GM23248 (cell line): ENCODE measurements at places on chromosomes 13 and 19. TPM values are rescaled to one million over a fixed set of nuclear protein-coding genes. Genes with fewer than 3 reads are reported as not detected.
A peak's percentile ranks its signal among the peaks of the same experiment; 100 is the strongest.

Gene FGF14
- under 0.01 TPM in 1 of 2 replicates, not detected in the other for total RNA-seq

Gene DCLK1
- 0.25 and 0.65 TPM in 2 replicates for total RNA-seq

Gene URAD
- not detected in 2 replicates for total RNA-seq

DNA sequence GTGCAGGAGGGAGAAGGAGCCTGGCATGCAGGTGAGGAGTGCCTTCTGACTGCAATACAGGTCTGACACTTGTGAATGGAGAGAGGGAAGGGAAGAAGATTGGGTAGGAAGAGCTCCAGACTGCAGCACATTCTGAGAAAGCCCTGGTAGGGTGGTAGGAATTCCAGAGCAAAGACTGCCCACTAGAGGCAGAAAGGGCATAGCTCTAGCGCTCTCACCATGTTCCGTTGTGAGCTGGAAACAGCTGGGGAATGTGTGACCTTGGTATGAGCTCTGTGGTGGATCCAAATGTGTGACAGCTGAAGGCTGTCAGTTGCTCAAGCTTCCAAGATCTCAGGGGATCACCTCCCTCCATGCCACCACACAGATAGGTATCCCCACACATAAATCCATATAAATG lies 2.9 kb upstream of the MTUS2 start:
- peaks cover 19% of the 10 kb centered on the region for H3K27me3 ChIP-seq
- DNase-seq: no peak
- H3K36me3 ChIP-seq: no peaks in the 10 kb centered on the region
- no peak overlapping the region for H3K4me3 ChIP-seq

DNA sequence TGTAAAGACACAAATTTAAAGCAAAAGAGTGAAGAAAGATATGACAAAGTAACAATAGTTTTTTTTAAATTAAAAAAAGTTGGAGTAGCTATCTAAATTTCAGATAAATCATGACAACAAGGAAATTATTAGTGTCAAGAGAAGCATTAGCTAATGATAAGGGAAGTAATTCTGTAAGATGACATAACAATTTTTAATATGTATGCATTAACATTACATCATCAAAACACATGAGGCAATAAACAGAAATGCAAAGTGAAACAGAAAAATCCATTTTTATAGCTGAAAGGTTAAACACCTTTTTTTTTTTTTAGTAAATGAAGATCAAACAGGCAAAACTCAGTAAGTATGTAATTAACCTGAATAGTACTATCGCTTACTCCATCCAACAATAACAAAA lies 804.9 kb upstream of the PRR20A start:
- no peaks in the 10 kb centered on the region for H3K27me3 ChIP-seq
- no peaks in the 10 kb centered on the region for H3K4me1 ChIP-seq
- no peak overlapping the region for H3K4me3 ChIP-seq
- no peak for DNase-seq

DNA sequence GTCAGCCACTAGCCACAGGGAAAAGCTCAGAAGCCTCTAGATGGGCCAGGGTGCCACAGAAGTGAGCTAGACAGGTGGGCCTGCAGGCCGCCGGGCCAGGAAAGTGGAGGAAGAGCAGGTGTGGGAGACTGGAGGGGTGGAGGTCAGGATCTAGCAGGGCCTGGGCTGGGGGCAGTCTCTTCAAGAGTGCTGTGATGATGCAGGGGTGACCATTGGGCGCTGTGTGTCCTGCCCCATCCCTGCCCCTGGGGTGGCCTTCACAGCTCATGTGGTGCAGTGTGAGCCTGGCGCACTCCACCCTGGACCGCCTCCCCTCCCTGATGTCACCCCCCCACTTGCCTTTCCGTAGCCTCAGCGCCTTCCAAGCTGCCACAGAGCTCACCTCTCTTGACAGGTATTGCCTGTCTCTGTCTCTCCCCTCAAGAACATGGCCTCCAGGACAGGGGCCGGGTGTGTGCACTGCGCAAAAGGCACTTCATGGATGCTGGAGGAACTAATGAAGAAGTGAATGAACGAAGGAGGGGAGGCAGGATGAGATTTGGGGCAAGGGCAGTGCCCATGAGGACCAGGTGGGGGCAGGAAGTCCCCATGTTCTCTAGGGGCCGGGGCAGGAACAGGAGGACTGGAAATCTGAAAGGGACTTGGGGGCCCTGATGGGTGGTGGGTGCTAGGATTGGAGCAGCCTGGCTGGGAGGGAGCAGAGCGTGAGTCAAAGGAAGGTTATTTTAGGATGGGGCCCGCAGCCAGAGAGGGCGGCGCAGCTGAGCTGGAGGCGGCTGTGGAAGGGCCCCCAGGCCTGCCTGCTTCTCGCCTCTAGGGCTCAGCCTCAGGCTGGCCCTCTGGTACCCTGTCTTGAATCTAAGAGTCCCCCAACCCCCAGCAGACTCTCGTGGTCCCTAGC lies 6.6 kb downstream of the SSBP4 start:
- H3K36me3 ChIP-seq: no peaks in the 10 kb centered on the region
- peak; percentile 93 for DNase-seq
- H3K27me3 ChIP-seq: no peaks in the 10 kb centered on the region
- H3K4me3 ChIP-seq: no peak overlapping the region; the same call in 1 of the 2 replicates
- H3K27ac ChIP-seq: peak overlapping the region; percentile 65
- H3K4me1 ChIP-seq: peaks cover 39% of the 10 kb centered on the region

- H3K4me3 ChIP-seq: no peak overlapping the region
- no peaks in the 10 kb centered on the region for H3K27me3 ChIP-seq
- no peak overlapping the region for H3K27ac ChIP-seq
- H3K4me1 ChIP-seq: no peaks in the 10 kb centered on the region
These were observed 345.3 kb downstream of the SLITRK1 start for GRCh38 chr13:83536941-83537340.

DNA sequence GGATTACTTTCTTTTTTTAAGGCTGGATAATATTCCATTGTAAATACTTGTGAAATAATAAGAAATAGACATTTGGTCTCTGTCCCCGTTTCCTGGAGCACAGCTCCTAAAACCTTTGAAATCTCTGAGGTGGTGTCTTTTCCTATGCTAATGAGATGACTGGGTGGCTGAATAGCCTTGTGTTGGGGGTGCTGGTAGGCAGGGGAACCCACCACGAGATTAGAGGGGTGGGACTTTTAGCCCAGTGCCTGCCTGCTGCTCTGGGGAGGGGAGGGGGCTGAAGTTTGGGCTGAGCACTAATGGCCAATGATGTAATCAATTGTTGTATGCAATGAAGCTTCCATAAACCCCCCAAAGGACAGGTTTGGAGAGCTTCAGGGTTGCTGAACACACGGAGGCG lies 175.7 kb downstream of the FGF9 start:
- no peaks in the 10 kb centered on the region for H3K4me1 ChIP-seq
- H3K36me3 ChIP-seq: no peaks in the 10 kb centered on the region
- no peak overlapping the region for H3K27ac ChIP-seq
- no peaks in the 10 kb centered on the region for H3K27me3 ChIP-seq
- DNase-seq: no peak
- no peak overlapping the region for H3K4me3 ChIP-seq

- no peaks in the 10 kb centered on the region for H3K27me3 ChIP-seq
- peak overlapping the region; percentile 91 for H3K27ac ChIP-seq
- H3K4me3 ChIP-seq: peak overlapping the region; percentile 67
- peak; percentile 99 for DNase-seq
- H3K36me3 ChIP-seq: no peaks in the 10 kb centered on the region
- H3K4me1 ChIP-seq: peaks cover 50% of the 10 kb centered on the region
These were observed 34.6 kb upstream of the KATNAL1 start for GRCh38 chr13:30341815-30342570.

DNA sequence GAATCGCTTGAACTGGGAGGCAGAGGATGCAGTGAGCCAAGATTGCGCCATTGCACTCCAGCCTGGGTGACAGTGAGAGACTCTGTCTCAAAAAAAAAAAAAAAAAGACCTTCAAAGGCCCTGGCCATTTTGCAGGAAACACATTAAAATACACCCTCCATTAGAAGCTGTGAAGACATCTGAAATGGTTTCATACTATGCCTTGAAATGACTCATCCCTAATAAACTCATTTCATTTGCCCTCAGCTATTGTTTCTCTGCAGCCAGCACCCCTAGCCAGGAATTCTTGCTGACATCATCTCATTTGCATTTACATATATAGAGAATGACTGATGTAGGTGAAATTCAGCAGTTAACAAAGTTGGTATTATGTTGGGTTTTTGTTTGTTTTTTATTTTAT lies 8.7 kb downstream of the EML2 start:
- H3K27me3 ChIP-seq: no peaks in the 10 kb centered on the region
- H3K4me3 ChIP-seq: no peak overlapping the region
- peaks cover 17% of the 10 kb centered on the region for H3K4me1 ChIP-seq
- peak overlapping the region; percentile 70 for H3K27ac ChIP-seq
- peaks cover 17% of the 10 kb centered on the region for H3K36me3 ChIP-seq
- DNase-seq: peak; percentile 95

- H3K4me3 ChIP-seq: no peak overlapping the region
- peaks cover 48% of the 10 kb centered on the region for H3K27me3 ChIP-seq
- H3K4me1 ChIP-seq: no peaks in the 10 kb centered on the region
- no peak overlapping the region for H3K27ac ChIP-seq
These were observed 515.0 kb downstream of the TBC1D4 start for GRCh38 chr13:74966814-74967424.

- H3K4me1 ChIP-seq: no peaks in the 10 kb centered on the region
- DNase-seq: peak; percentile 31
- H3K27me3 ChIP-seq: no peaks in the 10 kb centered on the region
- H3K4me3 ChIP-seq: no peak overlapping the region
- no peaks in the 10 kb centered on the region for H3K36me3 ChIP-seq
These were observed 7.7 kb downstream of the IRGC start for GRCh38 chr19:43723588-43723987.

GRCh38 chr13:70987043-70987442 lies 878.8 kb upstream of the KLHL1 start:
- no peaks in the 10 kb centered on the region for H3K27me3 ChIP-seq
- H3K4me3 ChIP-seq: no peak overlapping the region
- no peak overlapping the region for H3K27ac ChIP-seq
- H3K36me3 ChIP-seq: no peaks in the 10 kb centered on the region
- no peak for DNase-seq

GRCh38 chr13:28753208-28753892 lies 34.6 kb upstream of the SLC46A3 start:
- H3K4me3 ChIP-seq: peak overlapping the region; percentile 64
- H3K27ac ChIP-seq: peak overlapping the region; percentile 69
- H3K36me3 ChIP-seq: no peaks in the 10 kb centered on the region
- DNase-seq: peak; percentile 98
- H3K27me3 ChIP-seq: no peaks in the 10 kb centered on the region

GRCh38 chr19:53659292-53659691 lies 27.5 kb downstream of the DPRX start:
- no peaks in the 10 kb centered on the region for H3K4me1 ChIP-seq
- no peak overlapping the region for H3K4me3 ChIP-seq
- no peaks in the 10 kb centered on the region for H3K27me3 ChIP-seq
- H3K27ac ChIP-seq: no peak overlapping the region
